ENCODE measurements at places on chromosomes 11 and 22.

DNA sequence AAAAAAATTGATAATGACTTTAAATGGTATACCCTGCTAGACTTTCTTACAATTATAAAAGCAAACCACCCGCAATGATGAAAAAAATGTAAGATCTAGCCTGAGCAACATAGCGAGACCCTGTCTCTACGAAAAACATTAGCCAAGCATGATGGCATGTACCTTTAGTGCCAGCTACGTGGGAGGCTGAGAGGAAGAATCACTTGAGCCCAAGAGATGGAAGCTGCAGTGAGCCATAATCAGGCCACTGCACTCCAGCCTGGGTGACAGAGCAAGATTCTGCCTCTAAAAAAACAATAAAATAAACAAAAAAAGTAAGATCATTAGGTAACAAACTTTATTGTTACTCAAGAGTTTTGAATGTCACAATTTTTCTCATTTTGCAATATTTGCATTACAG, 39.2 kb downstream of the KMT5B start:
- no peak for DNase-seq

GRCh38 chr11:7844521-7844920, 47.8 kb upstream of the OR5P2 start:
- no peak for DNase-seq

DNA sequence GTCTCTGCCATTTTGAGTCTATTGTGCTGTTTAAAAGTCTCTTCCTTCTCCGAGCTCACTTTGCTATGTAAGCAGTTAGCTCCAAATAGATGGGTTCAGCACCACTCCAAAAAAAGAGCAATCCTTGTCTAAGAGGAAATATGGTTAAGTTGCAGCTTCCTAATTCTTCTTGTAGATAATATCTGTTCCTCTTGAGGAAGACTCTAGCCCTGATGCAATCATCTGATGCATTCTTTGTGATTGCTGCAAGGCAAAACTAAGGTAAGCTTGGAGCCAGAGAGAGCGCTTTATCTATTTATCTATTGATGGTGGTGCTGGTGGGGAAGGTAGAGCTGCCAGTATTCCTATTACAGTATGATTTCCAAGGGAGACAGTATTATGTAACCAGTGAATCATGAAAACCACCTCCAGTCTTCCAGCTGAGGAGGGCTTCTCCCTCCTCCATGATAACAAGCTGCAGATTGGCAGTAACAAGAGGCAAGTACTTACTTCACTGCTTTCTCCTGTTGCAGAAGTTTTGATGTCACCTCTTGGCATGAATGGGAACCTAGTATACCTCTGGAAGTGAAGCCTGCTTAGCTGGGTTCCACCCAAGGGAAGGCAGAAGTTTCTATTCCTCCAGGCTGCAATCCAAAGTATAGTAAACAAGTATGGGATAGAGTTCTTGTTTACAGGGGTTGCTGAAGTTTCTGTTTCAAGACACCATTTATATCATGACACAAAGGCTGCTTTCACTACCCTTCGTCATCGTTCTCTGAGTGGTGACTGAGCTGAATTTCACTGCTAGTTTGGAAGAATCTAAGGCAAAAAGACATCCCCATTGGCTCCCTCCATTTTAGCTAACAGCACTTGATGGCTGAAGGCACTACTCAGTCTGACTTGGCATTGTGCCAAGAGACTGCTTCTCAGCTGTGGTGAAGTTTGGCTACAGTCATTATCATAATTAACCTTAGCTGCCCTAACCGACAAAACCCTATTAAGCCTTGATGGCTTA, 49.7 kb downstream of the FDX1 start:
- DNase-seq: no peak

DNA sequence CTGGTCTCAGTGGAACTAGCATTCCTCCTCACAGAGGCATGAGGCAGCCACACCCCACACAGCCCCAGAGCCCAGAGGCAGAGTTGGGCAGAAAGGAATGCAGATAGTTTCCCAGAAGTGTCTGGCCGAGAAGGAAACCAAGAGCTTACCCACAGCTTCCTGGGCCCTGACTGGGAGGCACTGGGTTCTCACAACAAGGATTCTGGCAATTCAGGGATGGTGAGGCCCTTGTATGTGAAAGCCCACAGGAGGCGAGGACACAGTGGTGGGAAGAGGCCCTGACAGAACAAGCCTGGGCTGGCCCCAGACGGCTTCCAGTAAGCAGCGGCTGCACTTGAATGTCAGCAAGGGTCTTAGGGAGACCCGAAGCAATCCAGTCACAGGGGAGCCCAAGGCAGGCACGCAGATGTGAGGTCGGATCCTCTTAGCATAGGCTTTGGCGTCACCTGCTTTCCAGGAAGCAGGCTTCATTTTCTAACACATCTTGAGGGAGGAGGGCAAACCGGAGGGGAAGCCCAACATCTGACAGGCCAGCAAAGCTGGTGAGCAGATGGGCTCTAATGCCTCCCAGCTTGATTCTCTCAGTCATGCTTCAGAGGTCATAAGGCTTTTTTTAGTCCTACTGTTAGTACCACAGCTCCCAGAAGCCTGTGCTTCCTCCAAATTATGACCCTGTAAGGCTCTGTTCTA, 78.3 kb upstream of the AKIP1 start:
- DNase-seq: peak; percentile 49

All from H9 (cell line).